ENCODE measurements at places on chromosomes 12 and 14.

DNA sequence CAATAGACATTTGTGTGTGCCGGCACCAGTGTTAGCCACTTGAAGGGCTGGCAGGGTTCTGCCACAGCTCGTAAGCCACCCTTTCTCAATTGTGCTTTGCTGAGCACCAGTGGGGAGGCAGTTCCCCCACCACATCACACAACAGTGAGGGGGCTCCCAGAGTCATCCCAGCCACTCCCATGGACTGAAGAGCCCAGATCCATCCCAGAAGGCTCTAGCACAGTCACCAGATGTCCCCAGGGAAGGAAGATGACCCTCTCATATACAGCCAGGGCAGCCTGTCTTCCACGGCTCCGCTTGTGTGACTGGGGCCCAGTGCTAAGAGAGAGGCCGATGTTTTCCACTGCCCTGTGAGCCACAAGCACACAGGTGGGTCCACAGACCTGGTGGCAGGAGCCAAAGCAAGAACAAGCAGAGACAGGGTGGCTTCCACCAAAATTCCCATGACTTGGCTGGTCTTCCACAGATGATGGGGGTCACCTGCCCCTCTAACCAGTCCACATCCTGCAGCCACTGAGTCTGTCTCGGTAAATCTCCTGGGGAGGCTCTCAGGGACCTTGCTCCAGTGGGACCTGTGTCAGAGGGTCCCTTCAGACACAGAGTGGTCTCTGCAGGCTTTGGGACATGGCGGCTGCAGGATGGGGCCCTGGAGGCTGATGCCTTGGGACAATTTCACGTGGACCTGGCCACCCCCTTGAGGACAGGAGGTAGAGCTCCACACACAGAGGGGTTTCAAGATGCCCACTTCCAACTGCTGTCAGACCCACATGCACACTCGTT lies 71.9 kb upstream of the DDX11 start:
- no peak for DNase-seq

DNA sequence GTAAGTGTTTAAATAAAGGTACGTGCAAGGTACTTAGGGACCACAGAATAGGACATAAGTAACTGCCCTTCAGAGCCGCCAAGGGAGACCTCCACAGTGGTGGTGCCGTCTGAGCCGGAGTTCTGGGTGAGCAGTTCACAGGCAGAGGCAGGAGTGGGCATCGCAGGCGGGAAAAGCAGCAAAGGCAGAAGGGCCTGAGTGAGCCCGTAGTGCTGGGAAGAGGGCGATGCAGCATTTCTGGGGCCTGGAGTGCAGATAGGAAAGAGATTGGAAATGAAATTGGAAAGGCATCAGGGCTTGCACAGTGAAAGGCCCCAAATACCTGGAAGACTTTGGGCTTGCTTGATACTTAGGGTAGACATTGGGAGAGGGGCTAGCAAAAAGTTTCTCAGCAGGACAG lies 32.9 kb downstream of the EVL start:
- no peak for DNase-seq

DNA sequence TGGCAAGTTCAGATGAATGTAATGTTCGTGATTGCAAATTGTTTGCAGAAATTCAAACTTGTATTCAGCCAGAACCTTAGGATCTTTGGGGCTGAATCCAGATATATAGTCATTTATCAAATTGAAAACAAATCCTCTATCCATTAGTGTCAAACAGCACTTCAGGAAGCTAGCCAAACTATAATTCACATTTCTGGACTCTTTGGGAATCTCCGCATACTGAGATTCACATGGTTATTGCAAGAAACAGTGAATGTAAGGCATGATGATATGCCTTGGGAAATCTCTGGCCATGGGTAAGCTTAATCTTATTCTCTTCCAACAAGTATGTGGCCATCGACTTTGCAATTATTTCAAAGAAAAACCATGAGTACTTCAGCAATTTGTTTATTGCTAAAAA lies 98.5 kb downstream of the KLHL28 start:
- DNase-seq = no peak

- DNase-seq = no peak
Observed at GRCh38 chr14:105087963-105088811, 23.0 kb upstream of the GPR132 start.

GRCh38 chr14:102760496-102761193 lies 16.6 kb upstream of the TRAF3 start:
- DNase-seq = no peak

- no peak for DNase-seq
Observed at GRCh38 chr12:108268397-108268796, 70.7 kb downstream of the CMKLR1 start.

- DNase-seq = no peak
Observed at GRCh38 chr14:39446131-39446744, 14.0 kb upstream of the FBXO33 start.

- no peak for DNase-seq
Observed at GRCh38 chr12:69698769-69699540, at the start of gene BEST3. Gene BEST3, minus strand, starts transcription at chr12:69699303. Its CDS starts 1,505 bp downstream, at chr12:69697798.

GRCh38 chr12:132105467-132105866 lies 38.7 kb downstream of the DDX51 start:
- DNase-seq = no peak

DNA sequence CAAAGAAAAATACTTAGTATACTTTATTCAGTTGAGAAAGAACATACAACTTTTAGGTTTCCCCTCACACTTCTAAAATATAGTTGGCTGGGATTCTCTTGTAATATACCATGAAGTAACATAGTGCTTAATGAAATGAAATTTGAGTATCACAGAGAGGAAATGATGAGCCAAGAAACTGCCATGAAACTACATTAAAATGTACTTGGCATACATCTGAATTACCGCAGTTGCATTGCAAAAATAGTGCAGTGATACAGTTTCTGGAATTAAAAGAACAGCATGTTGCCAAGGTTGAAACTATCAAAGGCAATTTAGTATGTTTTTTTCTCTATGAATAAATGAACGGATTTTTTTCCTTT lies 389.2 kb downstream of the TMEM117 start:
- DNase-seq = no peak

- no peak for DNase-seq
Observed at GRCh38 chr14:51468523-51468922, 183.2 kb upstream of the FRMD6 start.

- DNase-seq = no peak
Observed at GRCh38 chr14:73776194-73776537, 62.0 kb upstream of the PNMA1 start.

DNA sequence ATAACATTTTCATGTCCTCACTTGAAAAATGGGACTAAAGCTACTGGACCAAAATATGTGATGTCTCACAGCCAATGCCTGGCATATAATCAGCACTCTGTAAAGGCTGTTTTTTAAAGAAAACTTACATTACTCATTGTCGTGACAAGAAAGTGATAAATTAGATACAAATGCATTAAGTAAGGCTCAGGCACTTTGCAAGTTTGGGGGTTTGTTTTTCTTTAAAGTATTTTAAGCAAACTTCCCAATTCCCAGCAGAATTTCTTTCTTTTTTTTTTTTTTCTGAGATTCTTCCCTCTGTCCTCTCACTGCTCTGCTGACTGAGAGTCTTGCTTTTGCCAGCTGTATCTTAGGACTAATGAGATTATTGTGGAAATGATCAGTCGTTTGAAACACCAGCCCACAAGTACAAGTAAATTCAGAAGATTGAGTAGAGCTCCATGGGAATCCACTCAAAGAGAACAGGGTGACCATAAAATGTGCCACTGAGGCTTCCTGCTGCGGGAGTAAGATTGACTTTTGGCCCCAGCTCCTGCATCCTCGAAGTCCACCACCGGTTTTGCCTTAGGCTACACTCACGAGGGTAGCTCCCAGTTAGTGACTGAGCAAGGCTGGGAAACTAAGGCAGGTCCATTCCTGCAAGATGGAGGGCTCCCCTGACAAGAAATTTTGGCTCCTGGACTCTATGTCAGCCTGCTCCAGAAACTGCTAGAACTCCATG lies 82.8 kb downstream of the TMTC1 start:
- DNase-seq = no peak

- no peak for DNase-seq
Observed at GRCh38 chr12:108146035-108146893, 17.2 kb downstream of the WSCD2 start.

GRCh38 chr12:53696655-53697331 lies 20.9 kb upstream of the ATP5MC2 start:
- no peak for DNase-seq
